ENCODE measurements at places on chromosomes 13 and 19. TPM values are rescaled to one million over a fixed set of nuclear protein-coding genes. Genes with fewer than 3 reads are reported as not detected.

DNA sequence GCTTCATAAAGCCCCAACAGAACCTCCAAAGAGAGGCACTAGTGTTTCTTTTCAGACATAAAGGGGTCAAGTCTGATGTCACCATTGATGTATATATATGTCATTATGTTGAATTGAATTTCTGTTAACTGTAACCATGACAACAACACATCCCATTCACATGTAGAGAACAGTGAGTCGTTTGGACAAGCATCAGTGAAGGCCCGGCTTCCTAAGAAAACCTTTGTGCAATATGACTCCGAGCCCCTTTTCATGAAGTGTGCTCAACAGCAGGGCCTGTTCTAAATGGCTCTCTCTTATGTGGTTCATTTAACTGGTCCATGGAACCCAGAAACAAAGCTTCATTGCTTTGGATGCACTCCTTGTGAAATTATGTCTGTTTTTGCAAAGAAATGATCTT is 67.2 kb upstream of the UBL3 start:
- no peak for DNase-seq

- no peak for DNase-seq
These were observed 7.7 kb downstream of the RFX1 start for GRCh38 chr19:13998426-13998825.

GRCh38 chr19:54465426-54466109 is 2.0 kb upstream of the LENG9 start:
- DNase-seq, result no peak

GRCh38 chr19:31347828-31348392 is 1.3 kb downstream of the TSHZ3 start:
- no peak for DNase-seq

DNA sequence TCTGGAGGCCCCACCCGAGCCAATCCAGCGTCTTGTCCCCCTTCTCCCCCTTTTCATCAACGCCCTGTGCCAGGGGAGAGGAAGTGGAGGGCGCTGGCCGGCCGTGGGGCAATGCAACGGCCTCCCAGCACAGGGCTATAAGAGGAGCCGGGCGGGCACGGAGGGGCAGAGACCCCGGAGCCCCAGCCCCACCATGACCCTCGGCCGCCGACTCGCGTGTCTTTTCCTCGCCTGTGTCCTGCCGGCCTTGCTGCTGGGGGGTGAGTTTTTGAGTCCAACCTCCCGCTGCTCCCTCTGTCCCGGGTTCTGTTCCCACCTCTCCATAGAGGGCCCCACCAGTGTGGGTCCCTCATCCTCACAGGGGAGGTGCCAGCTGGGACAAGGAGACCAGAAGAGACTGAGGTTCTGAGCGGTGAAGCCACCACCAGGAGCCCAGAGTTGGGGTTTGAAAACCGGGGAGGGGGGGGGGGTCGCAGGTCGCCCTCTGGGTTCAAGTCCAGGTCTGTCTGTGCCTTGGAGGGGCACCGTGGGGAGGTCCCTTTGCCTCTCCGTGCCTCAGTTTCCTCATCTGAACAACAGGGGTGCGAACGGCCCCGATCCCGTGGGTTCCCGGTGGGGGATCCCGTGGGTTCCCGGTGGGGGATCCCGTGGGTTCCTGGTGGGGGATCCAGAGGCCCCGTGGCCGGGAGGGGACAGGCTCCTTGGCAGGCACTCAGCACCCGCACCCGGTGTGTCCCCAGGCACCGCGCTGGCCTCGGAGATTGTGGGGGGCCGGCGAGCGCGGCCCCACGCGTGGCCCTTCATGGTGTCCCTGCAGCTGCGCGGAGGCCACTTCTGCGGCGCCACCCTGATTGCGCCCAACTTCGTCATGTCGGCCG is at the start of gene ELANE:
ELANE (plus strand) TSS at position 168 of the 878 bp plus-strand sequence; CDS start at position 194, 26 bp downstream.
- DNase-seq, result no peak

DNA sequence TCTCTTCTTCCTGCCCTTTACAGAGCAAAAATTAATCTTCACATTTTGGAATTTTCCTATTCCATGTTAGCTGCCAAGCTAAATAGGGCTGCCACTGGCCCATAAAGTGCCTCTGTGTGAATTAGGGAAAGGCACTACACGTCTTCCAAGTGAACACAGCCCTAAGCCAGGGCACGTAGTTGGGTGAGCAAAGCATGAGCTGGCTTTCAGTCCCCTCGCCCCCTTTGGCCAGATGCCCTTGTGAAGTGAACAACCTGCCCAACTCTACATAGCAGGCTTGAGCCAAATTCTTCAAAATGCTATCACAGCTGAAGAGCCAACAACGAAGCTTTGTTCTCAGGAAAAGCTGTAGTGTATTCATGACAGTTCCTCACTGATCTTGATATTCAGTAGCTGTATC is 213.1 kb downstream of the OXGR1 start:
- no peak for DNase-seq

GRCh38 chr19:15014579-15014978 is 34.7 kb upstream of the CASP14 start:
- DNase-seq, result no peak

DNA sequence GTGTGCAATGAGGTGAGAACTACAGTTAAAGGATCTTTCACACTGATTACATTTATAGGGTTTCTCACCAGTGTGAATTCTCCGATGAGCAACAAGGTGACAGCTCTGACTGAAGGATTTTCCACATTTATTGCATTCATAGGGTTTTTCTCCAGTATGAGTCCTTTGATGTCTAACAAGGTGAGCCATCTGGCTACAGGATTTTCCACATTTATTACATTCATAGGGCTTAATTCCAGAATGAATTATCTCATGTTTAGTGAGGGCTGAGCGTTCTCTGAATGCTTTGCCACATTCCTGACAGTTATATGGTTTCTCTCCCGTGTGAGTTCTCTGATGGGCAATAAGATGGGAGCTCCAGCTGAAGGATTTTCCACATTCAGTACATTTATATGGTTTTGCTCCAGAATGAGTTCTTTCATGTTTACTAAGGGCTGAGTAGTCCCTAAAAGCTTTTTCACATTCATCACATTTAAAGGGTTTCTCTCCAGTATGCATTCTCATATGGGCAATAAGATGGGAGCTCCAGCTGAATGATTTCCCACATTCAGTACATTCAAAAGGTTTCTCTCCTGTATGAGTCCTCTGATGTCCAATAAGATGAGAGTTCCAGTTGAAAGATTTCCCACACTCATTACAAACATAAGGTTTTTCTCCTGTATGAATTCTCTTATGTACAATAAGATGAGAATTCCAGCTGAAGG is 4.4 kb upstream of the C19orf18 start:
- DNase-seq, result no peak

- no peak for DNase-seq
These were observed at the start of gene RNF225 for GRCh38 chr19:58395220-58395978. RNF225 (plus strand) TSS chr19:58395656; CDS start chr19:58396090, 434 bp downstream.

DNA sequence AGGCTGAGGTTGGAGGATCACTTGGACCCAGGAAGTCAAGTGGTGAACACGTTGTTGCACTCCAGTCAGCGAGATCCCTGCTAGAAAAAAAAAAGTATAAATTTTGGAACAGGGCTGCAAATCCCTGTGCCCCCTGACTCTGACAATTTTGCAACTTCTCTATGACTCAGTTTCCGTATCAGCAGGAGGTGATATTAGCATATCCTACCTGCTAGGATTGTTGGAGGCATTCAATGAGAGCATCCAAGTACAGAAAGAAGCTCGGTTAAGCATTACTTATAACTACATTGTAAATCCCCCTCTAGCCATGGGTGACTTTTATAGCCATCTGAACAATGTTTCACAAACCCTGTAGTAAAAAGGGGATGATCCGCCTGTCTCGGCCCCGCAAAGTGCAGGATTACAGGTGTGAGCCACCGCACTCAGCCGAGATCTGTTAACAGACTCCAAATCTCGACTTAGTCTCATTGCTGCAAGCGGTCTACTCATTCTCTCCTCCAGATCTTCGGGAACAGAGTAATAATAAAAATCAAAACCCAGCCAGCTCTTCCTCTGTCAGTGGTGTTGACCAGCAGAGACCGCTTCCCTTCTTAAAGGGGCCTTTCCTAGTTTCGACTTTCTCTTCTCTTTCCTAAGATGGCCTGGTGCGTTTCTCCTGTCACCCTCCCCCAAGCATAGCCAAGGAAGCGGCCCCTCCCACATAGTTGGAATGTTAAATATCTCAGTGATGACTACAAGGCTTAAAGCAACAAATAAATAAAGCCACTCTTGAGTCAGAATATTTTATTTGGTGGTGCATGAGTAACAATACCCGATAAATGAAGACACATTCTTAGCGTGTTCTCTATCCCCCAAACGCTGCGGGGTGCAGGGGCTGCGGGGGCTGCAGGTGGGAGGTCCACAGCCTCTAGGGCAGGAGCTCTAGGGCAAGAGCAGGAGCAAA is 10.3 kb upstream of the BICRA start:
- DNase-seq, result peak; percentile 92

- DNase-seq, result no peak
These were observed 16.5 kb downstream of the NFIX start for GRCh38 chr19:13011653-13012389.

DNA sequence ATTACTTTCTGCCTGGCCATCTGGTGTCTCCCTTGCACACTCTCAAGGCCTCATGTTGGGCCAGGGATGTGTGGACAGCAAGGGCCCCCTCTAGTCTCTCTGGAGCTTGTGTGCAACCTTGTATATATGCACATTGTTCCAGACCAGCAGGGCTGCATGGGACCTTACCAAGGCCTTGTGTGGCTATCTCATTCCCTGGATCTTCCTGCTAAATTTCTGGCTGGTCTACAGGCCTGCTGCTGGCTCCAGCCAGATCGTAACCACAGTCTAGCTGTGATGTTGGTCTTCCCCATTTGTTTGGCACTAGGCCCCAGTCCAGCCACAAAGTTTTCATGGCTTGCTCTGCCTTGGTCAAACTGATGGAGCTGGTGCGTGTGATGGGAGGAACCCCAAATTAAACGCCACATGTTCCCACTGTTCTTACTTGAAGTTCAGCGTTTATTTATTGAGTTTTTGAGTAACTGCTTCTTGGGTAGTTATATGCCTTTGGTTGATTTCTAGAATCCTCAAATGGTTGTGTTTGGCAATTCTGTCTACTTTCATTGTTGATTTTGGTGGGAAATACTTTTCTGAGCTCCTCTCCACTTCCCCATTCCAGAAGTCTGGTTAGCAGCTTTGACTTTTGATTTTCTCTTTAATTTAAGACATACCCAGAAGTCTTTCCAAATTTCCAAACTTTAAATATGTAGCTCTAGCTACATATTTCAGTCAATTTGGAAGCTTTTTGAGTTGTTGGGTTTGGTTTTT is 56.4 kb downstream of the SIPA1L3 start:
- DNase-seq, result no peak

GRCh38 chr13:35884211-35884760 is 246.9 kb downstream of the DCLK1 start:
- no peak for DNase-seq

DNA sequence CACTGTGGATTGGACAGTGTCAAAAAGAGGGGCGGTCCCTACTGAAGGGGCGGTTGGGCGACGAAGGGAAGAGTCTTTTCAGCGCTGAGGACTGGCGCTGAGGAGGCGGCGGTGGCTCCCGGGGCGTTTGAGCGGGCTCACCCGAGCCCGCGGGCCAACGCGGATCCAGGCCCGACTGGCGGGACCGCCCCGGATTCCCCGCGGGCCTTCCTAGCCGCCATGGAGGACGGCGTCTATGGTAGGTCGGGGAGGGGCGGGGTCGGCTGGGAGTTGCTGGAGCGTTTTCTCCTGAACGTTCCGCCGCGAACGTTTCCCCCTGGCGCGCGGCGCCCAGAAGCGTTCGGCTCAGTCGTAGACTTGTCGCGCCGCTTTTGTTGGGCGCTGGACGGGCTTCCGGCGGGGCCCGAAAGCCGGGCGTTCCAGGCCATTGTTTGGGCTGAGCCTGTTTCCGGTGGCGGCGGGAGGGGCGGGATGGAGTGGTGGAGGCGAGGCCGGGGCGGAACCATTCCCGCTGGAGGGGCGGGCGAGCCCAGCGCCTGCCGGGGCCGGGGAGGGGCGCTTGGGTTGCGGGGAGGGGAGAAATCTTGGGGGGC is at the start of gene CYTH2:
CYTH2 (plus strand) TSS at position 81 of the 593 bp plus-strand sequence; CDS start at position 220, 139 bp downstream.
- peak; percentile 54 for DNase-seq

DNA sequence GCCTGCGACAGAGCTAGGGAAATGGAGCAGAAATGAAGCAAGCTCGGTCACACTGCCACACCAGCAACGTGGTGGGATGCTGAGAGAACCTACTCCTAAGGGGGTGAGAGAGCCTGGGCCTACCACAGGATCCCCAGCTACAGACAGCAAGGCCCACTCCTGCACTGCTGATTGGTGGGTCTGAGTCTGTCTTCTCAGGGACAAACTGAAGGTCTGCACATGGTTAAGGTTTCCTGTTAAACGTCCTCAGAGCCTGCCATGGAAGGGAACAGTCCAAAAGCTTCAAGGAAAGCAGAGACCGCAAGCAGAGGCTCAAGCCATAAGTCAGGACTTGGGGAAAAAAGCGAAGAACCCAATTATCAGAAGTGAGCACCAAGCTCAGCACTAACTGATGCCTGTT is 53.5 kb upstream of the MED4 start:
- no peak for DNase-seq

GRCh38 chr13:49435992-49436391 is 7.9 kb downstream of the CAB39L start:
- DNase-seq, result no peak

GRCh38 chr19:38565691-38566105 is 52.1 kb downstream of the MAP4K1 start:
- DNase-seq, result no peak

- no peak for DNase-seq
These were observed 96.7 kb upstream of the CLDN10 start for GRCh38 chr13:95455782-95456181.

DNA sequence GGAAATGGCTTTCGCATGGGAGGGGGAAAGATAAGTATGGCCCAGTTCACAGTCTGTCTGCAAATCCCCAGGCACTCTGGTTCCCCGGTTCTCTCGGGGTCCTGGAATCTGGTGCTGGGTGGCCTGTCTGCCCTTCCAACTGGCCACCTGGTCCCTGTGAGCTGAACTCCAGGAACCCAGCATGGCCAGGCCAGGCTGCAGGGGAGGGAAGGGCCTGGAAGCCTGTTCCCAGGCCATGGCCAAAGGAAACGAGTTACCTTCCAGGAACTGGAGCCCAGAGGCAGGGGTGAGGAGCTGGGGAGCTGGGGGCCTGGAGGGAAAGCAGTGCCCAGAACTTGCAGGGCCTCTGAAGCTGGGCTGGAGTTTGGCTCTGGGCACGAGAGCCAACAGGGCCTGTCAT is 19.1 kb upstream of the PNMA8C start:
- no peak for DNase-seq

DNA sequence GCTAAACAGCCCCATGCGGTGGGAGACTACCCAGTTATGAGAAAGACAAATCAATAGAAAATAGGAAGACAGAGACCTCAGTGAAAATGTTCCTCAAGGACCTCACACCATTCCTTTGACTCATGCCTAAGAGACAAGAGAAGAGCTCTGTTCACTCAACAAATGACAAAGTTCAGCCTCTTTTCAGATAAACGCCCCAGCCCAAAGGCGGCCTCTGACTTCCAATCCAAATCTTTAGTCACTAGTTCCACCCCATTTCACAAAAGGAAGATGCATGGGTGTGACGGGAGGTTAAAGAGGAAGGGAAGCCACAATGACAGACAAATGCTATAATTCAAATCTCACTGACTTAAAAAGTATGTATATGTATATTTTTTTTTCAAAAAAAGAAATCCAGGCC is 8.1 kb downstream of the CARS2 start:
- DNase-seq, result no peak

- peak; percentile 62 for DNase-seq
These were observed 360.5 kb downstream of the KCNRG start for GRCh38 chr13:50375792-50376191.

PLIN4 gene
- total RNA-seq, result 0.17 TPM

LAIR2 gene
- total RNA-seq, result not detected

PRTN3 gene
- 0.14 TPM for total RNA-seq

MCF2L gene
- 12.4 TPM for total RNA-seq

CD79A gene
- not detected for total RNA-seq

ZNF486 gene
- 6.6 TPM for total RNA-seq

LILRB5 gene
- total RNA-seq, result not detected

STOML3 gene
- not detected for total RNA-seq

GPR183 gene
- not detected for total RNA-seq

All from A172 (cell line).